GDM1 (cell line): ENCODE measurements at places on chromosomes 3 and 15.

GRCh38 chr3:10697918-10698317 is 118.1 kb upstream of the SLC6A11 start:
- no peak for DNase-seq

- no peak for DNase-seq
Observed at GRCh38 chr3:59772416-59773408, 722.9 kb upstream of the CFAP20DC start.

DNA sequence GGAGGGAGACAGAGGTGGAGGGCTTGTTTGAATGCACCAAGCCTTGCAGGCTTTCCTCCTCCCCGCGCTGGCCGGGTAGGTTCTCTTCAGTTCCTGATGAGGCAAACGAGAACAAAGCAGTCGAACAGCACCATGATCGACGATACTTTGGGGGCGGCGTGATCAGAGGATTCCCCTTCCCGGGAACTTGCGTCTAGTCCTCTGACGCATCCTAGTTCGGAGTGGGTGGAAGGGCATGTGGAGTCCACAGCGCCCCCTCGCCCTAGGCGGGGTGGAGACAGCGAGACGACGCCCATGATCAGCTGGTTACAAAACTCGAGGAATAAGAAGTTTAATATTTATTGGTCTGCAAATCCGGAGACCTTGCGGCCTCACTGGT is 452 bp upstream of the SV2B start:
- no peak for DNase-seq

DNA sequence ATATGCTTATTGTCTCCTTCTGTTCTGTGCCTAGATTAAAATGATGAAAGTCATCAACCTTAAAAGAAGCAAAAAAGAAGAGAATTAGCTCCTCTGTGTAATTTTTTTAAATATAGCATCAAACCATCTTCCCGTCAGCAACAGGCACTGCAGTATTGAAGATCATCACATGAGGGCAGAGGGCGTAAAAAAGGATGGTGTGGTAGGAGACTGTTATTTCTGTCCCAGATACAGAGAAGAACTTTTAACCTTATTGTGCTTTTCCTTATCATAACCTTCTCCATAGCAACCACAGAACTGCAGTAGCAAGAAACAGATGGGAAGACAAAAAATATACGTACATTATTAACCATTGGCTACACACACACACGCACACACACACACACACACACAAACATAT is 88.8 kb downstream of the IGSF11 start:
- DNase-seq, result no peak

- no peak for DNase-seq
Observed at GRCh38 chr15:92843814-92844213, 56.3 kb upstream of the CHD2 start.

DNA sequence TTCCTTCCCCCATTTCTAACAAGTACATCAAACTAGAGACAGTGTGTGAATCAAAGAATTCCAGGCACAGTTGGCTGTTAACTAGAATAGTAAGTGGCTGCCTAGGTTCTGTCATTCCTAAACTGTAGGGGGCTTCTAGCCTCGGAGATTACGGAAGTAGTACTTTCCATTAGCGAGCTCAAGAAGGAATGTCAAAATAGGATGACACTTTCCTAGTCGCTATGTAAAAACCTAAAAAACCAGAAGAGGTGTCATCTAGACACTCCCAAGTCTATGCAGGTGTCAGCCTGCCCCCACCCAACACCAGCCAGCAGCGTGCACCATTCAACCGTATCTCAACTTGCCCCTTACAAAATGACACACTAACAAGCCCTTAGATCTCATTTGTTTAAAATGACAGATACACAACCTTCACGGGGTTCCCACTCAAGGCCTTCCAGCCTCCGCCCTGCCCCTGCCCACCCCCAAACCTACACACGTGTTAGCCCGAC is 874 bp downstream of the INO80 start:
- no peak for DNase-seq

DNA sequence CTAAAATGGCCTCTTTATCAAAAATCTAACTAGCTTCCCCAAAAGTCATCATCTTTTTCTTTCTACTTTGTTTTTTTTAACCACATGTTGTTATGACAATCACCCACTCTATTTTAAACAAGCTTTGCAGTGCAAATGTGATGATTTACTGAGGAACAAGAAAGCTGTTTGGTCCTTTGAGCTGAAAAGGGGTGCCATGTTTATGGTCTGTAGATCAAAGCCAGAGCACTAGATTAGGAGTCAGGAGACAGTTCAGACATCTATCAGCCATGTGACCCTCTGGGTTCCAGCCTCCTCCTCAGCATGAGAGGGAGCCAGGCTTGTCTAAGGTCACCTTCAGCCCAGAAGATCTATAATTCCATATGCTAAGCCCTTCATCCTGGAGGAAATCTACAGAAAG is 65.9 kb downstream of the RPL22L1 start:
- no peak for DNase-seq

DNA sequence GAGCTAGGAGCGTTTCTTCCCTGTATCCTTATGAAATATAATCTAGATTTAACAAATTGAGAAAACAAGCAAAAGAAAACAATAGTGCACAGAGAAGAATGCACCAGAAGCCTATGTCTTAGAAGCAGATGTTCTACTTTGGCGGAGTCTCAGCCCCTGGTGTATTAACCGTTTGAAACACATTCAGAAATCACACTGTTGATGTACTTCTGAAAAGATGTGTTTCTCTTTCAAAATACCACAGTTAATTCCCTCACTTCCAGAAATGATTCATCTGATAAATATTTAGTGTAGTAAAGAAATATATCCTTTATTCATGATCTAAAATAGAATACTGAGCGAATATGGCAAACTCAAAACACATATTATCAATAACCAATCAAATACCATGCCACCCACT is 77.7 kb downstream of the CBLB start:
- no peak for DNase-seq

DNA sequence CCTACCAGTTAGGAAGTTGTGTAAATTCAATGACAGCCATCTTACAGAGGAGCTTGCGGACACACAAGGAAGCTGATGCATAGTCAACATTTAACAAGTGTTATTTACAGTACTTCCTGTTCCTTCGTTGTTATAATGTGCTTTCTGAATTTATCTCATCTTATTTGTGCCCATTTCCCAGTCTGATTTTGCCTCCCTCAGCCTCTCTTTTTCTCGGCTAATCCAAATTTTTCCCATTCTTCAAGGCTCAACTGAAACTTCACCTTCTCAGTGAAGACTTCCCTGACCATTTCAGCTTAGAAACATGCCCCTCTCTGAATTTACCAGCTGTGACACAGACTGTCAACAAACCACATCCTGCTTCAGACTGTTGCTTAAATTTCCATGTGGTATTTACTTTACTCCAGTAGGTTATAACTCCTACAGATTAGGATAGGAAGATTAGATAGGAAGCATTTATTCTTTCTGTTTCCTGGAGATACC is 55.7 kb upstream of the CP start:
- peak; percentile 53 for DNase-seq

DNA sequence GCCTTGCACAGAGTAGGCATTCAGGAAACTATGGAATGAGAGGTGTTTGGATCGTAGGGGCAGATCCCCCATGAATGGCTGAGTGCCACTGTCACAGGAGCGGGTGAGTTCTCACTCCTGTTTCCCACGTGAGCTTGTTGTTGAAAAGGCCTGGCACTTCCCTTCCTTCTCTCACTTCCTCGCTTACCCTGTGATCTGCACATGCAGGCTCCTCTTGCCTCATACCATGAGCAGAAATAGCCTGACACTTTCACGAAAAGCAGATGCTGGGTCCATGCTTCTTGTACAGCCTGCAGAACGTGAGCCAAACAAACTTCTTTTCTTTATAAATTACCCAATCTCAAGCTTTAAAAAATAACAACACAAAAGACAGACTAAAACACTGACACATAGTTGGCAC is 55.4 kb downstream of the AGBL1 start:
- no peak for DNase-seq

DNA sequence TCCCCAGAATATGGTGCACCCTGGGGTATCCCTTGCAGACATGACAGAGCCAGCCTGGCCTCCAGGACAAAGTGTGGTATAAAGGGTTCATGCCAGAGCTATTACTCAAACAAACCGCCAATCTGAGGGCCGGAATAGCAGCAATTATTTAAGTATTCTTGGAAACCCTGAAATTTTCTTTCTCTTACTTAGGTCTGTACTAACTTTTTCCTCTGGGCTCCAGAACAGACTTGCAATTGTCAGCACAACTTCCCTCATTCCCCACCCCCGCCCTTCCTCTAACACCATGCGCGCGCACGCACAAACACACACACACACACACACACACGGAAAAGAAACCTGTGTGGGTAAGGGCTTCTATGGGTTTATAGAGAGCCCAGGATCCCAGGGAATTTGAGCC is 56.3 kb downstream of the ISG20 start:
- DNase-seq, result no peak

DNA sequence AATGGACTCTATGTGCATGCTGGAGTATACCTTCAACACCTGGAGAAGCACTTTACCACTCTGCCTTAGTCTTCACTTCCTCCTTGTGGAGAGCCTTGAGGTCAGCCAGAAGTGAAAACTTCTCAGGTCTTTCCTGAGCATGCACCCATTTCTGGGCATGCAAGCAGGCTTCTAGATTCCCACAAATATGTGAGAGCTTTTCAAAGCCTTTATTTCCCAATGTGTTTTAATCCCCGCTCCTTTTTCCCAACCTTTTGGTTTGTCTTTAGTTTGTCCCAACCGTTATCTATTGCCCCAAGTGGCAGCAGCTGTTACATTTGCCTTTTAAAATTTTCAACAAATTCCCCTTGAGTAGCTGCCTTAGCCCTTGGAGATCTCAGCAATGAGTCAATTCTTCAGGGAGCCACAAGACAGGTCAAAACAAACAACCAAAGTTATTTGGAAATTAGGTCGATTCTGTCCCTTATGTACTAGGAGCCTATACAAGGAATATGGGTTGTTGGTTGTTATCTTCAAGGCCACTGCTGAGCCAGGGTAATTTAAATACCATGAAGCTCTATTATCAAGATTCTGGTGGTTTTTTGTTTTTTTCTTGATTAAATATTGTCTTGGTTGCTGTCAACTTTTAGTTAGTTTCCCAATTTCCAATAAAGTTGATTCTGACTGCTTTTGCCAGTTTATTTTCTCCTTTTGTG is 44.4 kb downstream of the LSM3 start:
- no peak for DNase-seq

GRCh38 chr3:34938784-34939183 is 700.5 kb upstream of the ARPP21 start:
- no peak for DNase-seq

DNA sequence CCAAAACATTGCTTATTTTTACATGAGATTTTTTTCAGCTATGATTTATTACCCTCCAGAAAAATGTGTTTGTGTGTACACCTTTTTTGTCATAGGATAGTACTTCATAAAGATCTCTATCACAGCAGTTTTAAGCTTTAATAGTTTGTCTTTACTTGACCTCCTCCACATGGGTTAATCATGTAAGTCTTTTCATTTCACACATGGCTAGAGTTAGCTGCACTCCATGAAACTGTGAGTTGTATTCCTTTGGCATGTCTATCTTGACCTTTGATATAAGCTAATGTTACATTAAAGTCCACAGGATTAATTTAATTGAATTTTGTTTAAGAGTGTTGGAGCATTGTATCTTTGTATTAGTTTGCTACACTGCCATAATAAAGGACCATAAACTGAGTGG is 217.1 kb downstream of the OTOL1 start:
- DNase-seq, result no peak

- DNase-seq, result no peak
Observed at GRCh38 chr3:177842743-177843734, 645.8 kb upstream of the TBL1XR1 start.
